ENCODE measurements at places on chromosomes 5 and 9.

DNA sequence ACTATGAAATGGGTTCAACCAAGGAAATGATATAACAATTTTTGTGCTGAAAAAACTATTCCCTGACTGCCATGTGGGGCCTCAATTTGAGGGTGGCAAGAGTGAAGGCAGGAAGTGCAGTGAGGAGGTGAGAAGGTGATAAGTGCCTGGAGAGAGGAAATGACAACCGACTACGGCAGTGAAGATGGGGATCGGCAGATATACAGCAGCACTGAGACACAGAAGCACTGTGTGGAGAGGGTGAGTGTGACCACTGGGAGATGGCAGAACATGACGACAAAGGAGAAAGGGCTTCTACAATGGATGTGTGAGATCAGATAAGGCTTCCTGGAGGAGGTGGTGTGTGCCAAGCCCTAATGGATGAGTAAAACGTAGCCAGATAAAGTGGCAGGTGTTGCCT is 271.8 kb downstream of the TRIM32 start:
- DNase-seq, result no peak

DNA sequence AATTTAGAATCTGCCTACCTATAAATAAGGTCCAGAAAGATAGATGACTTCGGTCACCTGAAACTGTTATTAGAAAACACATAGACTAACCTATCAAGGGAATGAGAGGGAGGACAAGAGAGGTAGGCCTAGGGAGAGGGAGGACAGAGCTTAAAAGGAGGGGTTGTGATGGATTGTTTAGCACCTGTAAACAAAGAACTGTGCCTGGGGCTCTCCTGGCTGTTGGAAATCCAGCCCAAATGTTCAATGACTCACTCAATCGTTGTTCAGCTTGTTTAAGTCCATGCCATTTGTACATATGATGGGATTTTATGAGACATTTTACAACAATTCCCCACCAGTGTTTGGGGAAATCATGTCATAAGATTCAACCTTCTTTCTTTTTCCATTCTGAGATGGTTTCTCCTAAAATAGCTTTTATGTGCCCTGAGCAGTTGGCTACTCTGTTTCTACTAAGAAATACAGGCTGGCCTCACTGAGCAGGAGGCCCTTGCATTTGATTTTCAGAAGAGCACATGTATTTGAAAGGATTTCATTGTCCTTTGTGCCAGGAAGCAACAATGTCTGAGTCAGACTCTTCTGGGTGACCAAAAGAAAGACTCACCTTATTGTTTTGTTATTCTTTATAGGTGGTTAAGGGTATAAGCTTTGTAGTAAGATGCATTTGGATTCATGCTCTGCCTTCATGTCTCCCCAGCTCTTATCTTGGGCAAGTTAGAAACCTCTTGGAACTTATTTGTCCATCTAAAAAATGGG is 48.2 kb upstream of the GPR151 start:
- DNase-seq, result no peak

GRCh38 chr5:67241326-67241725 is 44.7 kb upstream of the CD180 start:
- DNase-seq, result no peak

DNA sequence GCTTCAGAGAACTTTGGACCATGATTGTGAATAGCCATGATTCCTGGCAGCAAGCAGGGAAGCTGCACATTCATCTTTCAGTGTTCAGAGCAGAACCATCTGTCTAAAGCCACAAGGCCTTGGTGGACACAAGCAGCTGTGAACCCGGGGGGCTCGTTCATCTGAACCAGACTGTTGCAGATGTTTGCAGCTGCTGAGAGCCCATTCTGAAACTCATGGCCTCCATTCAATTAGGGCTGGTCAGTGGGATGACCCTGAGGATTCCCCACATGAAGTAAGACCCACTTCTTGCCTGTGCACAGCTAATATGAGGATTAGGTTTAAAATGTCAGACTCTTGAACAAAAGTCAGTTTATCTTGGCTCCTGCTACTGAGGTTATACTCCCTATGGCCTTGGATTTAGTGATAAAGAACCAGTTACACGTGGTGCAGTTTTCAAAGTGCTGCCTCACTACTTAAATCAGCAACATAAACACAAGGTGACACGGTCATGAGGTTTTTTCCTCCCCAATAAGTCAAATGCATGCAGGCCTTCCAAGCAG is 109.8 kb upstream of the IFNK start:
- DNase-seq, result no peak

- no peak for DNase-seq
Observed at GRCh38 chr9:13758936-13759335, 479.4 kb upstream of the MPDZ start.

DNA sequence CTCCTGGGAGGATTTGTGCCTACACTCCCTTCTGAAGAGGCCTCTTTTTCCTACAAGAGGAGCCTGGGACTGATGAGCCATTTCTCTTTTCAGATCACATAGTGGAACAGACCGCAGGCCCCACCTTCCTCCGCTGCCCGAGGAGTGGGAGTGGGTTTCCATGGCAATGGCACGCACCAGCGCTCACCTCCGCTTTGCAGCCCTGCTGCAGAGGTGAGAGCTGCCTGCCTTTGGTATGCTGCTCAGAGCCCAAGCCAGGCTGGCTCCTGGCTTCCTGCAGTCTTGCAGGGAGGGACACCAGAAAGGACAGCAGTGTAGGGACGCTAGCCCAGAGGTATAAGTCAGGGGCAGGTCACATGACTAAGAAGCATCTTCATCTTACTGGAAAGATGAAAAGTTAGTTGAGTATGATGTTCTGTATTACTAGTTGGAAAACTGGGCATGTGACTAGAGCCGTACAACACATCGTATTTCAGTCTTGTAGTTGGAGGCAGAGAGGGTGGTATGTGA is 12.4 kb downstream of the PTTG1 start:
- DNase-seq, result no peak

DNA sequence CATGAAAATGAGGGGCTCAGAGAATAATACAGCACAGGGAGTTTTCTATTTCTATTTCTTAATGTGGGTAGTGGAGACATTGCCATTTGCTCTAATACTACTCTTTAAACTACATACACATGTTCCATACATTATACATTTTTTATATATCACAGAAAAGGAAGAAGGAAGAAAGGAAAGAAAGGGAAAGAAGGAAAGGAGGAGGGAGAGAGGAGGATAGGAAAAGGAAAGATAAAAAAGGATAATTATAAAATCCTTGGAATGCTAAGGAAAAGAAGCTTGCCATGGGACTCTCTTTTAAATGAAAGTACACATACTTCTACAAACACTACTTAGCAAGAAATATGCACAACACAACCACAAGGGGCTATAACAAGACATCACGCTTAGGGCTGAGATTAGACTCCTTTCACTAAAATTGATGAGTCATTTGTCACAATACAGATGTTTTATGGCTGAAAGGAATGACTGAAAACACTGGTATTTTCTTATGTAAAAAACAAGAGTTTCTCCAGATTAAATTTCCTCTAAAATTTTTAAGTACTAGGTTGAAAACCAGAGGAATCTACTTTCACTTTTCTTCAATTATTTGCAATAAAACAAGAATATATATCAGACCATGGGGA is 219.8 kb downstream of the ARL15 start:
- DNase-seq, result no peak

GRCh38 chr9:80538976-80539375 is 967.2 kb downstream of the TLE4 start:
- no peak for DNase-seq

DNA sequence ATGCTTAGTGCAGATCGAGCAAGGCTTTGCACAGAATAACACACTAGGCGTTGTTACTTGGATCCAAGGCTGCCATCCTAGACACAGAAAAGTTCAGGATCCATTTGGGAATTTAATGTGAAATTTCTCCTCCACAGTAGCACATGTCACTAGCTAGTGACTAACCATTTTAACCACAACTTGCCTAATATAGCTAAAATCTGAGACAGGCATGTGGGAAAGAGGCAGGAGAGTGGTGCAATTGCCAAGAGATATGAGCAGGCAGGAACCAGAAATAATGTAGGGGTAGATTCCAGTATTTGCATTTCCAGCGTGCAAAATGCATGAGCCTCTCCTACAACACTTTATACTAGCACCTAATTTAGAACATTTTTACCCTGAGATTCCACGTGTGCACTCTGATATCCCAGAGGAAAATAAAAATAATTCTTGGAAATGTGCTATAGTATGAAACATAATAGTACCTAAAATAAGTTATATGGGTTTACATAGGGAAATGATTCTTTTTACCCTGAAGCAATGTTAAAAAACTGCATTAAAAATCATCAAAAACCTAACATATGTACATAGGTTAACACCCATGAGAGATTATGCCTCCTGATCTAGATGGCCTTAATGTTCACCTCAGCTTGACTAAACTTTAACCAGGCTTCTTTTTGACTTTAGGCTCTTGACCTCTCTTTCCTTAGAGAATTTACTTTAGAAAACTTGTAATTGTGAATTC is 1230.6 kb upstream of the NUDT12 start:
- DNase-seq, result no peak

DNA sequence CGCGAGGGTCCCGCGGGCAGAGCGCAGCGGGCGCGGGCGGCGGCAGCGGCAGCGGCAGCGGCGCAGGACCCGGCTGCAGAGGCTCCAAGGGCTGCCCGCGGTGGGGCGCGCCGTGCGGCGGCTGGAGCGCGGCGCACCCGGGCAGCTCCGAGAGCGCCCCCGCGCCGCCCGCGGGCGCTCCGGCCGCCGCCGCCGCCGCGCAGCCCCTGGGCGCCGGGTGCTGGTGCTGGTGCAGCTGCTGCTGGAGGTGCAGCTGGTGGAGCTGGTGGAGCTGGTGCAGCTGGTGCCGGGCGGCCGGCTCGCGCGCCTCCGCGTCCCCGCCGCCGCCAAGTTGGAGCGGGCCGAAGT is 644 bp downstream of the IER5L start:
- DNase-seq, result no peak

DNA sequence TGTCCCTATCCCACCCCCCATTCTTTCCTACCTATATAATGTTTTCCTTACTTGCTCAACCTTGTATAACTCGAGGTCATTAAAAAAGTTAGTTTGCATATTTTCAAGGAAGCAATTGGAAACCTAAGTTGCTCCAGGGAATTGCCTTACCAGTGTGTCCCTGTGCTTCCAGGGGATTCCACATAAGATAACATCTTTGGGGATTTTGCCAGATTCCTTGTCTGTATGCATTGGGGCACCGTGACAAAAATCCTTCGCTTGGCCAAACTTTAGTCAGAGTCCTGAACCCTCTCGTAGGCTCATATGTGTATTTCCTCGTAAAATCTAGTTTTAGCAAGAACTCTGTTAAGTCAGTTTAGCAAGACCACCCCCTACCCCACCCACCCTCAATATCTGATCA is 14.7 kb upstream of the OSMR start:
- no peak for DNase-seq

- no peak for DNase-seq
Observed at GRCh38 chr5:84384604-84385575, at the start of gene EDIL3. TSS of gene EDIL3 (minus strand) at chr5:84384880. CDS start at chr5:84384374, 506 bp downstream.
